ENCODE measurements at places on chromosomes 3 and 15.

DNA sequence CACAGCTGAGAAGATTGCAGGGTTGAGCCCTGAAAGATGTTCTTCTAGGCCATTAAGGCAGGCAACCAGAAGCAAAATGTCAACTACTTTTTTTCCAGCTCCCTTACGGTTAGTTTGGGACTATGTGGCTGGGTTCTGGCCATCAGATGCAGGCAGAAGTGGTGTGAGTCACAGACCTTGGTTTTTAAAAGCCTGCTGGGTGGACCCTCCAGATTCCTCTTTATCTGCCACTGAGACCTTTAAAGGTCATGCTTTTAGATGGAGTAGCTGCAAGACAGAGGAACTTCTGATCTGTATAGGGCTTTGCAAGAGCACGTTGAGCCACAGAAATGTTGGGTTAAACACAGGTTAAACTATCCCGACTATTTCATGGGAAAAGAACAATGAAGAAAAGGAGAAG is 102.9 kb downstream of the CHST2 start:
- DNase-seq: no peak

DNA sequence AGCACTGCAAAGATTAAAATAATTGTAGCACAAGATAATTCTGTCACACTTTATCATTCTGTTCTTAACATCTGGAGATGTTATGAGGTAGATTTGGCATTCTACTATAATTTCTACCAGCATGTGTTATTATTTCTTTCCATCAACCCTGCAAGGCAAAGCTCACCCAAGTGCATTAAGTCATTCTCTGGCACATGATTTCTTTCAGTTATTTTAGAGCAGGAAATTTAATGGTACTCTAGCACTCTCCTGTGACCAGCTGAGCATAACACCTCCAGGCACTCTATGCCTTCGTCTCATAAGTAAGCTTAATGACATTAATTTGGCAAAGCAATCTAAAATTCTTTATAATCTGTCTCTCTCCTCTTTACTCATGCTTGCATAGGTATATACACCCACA is 300.2 kb upstream of the GPR149 start:
- no peak for DNase-seq

- DNase-seq: no peak
Measured at GRCh38 chr3:79651536-79652065, 116.2 kb downstream of the ROBO1 start.

DNA sequence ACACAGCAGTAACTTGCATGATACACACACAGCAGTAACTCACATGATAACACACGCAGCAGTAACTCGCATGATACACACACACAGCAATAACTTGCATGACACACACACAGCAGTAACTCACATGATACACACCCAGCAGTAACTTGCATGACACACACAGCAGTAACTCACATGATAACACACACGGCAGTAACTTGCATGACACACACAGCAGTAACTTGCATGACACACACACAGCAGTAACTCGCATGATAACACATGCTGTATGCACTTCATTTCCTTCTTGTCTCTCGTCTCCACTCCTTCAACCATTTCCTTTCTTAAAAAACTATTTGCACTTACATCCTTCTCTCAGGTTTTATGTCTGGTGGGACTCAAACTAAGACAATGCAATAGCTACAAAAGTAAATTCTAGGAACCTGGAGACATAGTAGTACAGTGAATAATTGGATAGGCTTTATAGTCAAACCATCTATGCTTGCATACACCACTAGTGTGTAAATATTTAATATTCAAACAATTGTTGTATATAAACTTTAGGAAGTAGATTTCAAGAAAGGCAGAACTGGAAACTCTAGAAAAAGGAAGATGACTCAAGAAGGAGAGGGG is 130.8 kb downstream of the UACA start:
- no peak for DNase-seq

- DNase-seq: no peak
Measured at GRCh38 chr3:38235466-38235865, 30.1 kb upstream of the SLC22A13 start.

DNA sequence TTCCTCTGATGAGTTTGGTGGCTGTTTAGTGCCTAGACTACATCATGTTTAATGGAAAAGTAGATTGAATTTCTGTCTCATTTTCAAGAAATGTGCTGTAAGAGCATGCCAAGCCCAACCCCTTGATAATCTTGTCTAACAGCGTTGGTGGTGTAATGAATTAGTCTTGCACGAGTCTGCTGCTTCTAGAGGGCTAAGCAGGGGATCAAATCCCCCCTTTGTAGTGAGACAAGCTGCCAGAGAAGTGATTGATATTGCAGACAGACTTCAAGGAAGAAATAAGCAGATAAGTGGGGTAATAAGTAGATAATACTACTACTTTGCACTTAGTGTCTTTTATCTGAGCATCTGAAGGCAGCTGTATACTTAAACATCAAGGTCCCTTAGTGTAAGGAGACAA is 141.4 kb downstream of the TP63 start:
- no peak for DNase-seq

DNA sequence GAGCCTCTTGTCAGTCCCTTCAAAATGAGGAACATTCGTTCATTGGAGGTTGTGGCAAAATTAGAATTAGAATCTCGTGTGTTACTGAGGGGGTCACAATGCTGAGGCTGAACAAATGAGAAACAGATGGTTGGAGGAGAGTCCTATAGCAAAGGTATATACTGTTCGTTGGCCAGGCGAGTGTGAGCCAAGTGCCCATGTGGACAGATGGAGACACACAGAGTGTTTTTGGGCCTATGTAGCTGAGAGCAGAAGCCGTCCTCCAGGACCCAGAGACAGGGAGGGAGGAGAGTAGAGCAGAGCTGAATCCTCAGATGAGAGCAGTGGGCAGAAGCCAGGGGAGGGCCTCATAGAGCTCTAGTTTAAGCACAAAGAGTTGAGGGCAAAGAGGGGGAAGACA is 98.9 kb downstream of the NR1D2 start:
- no peak for DNase-seq

- no peak for DNase-seq
Measured at GRCh38 chr3:174335910-174336309, 523.2 kb upstream of the NAALADL2 start.

DNA sequence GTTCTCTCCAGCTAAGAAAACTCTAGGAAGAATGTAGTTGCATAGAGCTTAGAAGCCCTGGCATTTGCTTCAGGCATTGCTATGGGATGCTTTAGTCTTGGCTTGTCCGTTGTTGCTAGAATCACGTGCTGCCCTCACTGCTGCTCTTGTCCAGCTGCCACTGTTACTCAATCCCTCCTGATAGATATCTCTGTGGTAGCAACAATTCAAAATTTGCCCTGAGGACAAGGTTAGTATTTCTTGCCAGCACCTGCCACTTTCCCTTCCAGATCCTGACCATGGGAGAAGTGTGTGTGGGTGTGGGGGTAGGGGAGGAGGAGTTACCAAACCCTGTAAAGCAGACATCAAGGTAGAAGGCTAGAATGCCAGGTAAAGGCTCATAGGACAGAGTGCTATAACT is 113.8 kb downstream of the PPM1L start:
- DNase-seq: no peak
